Naive B cell (primary cell): ENCODE measurements at places on chromosomes 5 and 9.

DNA sequence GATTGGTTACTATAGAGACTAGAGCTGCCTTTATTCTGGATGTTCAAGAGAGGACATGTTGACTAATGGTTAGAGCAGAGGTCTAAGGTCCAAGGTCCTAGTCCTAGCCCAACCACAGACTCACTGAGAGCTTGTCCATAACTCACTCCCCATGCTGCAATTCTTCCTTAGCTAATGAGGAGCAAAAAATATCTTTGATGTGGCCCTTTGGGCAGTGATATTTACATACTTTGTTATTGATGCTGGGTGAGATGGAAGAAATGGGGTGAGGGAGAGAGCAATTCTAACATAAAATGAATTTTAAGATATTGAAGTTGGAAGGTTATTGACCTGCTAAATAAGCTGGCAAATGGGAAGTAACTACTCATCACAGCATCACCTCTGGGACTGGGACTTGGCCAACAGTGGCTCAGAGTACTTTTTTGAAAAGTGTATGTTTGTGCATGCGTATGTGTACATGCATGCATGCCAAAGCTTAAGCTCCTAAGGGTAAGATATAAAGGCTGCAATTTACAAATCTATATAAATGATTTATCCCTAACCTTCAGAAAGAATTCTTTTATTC, 58.0 kb upstream of the ANKRD55 start:
- DNase-seq, result no peak

DNA sequence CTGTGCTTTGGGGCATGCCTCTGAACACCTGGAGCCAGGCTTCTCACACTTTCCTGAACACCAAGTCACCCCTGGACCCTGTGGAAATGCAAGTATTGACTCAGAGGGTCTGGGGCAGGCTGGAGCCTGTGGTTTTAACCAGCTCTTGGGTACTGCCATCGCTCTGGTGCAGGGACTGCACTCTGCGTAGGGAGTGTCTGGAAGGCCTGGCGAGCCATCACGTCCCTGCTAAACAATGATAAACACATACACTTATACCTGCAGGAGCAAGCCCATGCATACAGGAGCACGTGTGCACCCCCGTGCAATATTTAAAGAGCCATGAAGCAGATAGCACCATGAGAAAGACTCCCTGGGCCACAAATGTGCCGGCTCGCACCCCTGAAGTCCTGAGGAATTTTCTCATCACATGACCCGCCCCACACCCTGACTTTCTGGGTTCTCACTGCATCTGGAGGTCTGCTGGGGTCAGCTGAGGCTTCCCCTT, 267.7 kb downstream of the GADD45G start:
- DNase-seq, result no peak

DNA sequence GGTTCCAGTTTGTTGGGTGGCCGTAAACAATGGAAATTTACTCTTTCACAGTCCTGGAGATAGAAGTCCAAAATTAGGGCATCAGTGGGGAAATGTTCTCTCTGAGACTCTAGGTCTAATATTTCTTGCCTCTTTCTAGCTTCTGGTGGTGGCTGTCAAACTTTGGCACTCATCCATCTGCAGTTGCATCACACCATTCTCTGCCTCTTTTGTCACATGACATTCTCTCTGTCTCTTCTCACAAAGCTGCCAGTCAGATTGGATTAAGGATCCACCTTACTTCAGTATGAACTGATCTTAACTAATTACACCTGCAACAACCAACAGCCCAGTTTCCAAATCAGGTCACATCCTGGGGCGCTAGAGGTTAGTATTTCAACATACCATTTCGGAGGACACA, 222.9 kb upstream of the FTMT start:
- no peak for DNase-seq

DNA sequence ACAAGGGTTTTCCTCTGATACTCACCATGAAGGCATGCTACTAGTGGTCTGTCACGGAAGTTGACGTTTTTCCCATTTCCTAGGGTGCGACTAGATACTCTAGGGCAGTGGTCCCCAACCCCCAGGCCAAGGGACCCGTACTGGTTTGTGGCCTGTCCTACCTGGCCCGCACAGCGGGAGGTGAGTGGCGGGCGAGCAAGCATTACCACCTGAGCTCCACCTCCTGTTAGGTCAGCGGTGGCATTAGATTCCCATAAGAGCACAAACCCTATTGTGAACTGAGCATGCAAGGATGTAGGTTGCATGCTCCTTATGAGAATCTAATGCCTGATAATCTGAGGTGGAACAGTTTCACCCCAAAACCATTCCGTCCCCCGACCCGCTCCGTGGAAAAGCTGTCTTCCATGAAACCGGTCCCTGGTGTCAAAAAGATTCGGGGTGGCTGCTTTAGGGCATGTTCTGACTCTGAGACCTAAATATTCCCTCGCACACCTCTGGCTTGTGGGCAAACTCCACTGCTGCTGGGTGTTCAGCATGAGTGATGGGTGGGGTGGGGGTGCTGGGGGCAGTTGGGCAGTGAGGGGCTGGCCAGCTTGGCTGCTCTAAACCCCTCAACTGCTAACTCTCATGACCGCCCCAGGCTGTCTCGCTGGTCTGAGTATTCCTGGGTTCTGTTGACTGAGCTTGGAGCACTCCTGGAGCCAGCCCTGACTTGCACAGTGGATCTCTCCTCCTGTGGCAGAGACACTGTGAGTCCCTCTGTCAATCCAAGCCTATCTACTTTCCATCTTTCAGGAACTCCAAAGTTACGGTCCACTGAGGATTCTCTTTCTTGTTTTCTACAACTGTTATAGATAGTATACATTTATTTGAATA, 78.3 kb upstream of the NEK6 start:
- no peak for DNase-seq

DNA sequence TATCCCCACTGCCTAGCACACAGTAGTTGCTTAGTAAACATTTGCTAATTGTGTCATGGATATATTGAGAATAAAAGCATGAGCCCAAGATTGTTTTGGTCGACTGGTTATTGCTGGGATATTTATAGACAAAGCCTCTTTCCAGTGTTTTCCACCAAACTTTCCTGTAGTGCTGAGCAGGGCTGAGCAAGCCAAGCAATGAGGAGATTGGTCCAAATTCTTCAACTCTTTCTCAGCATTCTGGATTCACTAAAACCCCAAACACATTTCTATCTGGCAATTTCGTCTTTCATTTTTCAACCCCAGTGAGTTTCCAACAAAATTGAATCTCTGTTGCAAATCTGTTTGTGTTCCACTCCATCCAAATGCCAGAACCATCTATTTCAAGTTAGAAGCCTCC, 31.9 kb upstream of the TARS1 start:
- DNase-seq, result no peak

GRCh38 chr9:69086312-69086711, 50.8 kb downstream of the FXN start:
- DNase-seq, result no peak

DNA sequence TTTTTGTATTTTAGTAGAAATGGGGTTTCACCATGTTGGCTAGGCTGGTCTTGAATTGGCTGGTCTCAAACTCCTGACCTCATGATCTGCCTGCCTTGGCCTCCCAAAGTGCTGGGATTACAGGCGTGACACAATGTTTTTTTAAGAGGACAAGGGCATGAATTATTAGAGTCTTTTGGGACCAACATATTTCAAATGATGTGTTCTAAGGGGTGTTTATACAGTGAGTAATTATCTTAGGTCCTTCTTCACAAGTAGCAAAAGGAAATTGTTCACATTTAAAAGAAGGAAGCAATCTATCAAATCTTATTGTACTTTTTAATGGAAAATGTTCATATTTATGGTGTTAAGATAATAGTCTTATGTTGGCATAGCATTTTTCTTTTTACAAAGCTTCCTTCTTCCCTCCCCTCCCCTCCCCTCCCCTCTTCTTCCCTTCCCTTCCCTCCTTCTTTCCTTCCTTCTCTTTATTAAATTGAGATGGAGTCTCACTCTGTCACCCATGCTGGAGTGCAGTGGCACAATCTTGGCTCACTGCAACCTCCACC, 6.7 kb downstream of the GNG10 start:
- no peak for DNase-seq

GRCh38 chr5:170818232-170818631, 34.7 kb downstream of the GABRP start:
- no peak for DNase-seq

GRCh38 chr5:62341783-62342475, 35.9 kb downstream of the KIF2A start:
- no peak for DNase-seq

- no peak for DNase-seq
Measured at GRCh38 chr9:86807367-86807976, 139.8 kb downstream of the GAS1 start.

- peak; percentile 15 for DNase-seq
Measured at GRCh38 chr9:37163299-37163698, 42.9 kb downstream of the ZCCHC7 start.

GRCh38 chr5:83924171-83924570, 203.5 kb upstream of the HAPLN1 start:
- DNase-seq, result no peak

DNA sequence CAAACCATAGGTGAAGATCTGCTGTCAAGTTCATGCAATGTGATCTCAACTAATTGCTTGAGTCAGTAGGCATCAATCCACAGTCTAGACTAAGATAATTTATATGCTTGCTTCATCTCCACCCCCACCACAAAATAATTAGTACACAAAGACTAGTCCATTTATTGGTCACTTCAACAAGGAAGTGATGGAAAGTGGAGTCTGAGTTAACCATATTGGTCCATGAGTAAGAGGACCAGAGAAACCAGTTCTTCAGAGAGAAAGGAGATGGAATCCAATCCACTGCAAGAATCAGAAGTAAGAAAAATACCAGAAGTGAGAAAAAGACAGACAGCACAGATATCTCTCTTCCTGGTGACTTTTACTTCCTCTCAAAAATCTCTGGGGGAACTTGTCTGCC, 366.5 kb downstream of the CHSY3 start:
- DNase-seq, result no peak

GRCh38 chr5:60444661-60445360, 255.2 kb downstream of the DEPDC1B start:
- no peak for DNase-seq

GRCh38 chr9:132609829-132610228, 27.4 kb downstream of the BARHL1 start:
- DNase-seq, result no peak

- DNase-seq, result no peak
Measured at GRCh38 chr5:81146031-81146430, 87.1 kb upstream of the CKMT2 start.

GRCh38 chr9:96008502-96009222, 133.2 kb downstream of the ERCC6L2 start:
- no peak for DNase-seq

- no peak for DNase-seq
Measured at GRCh38 chr9:107780960-107781359, 291.4 kb upstream of the KLF4 start.

DNA sequence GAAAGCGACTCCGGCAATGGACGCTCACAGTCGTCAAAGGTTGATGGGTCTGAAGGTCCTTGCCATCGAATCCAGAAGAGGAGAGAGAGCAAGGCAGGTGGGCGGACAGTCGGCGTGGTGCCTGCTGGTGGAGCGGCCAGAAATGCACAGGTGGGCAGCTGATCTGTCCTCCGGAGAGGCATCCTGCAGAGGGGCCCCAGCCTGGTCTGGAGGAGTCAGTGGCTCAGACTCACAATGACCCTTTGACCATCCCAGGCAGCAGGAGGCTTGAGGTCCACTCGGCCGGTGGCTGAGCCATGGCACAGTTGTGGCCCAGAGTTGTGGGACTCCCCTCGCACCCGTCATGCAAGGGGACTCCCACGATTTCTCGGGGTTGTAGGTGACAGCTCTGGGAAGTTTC, 34.4 kb upstream of the FCN2 start:
- DNase-seq, result no peak

DNA sequence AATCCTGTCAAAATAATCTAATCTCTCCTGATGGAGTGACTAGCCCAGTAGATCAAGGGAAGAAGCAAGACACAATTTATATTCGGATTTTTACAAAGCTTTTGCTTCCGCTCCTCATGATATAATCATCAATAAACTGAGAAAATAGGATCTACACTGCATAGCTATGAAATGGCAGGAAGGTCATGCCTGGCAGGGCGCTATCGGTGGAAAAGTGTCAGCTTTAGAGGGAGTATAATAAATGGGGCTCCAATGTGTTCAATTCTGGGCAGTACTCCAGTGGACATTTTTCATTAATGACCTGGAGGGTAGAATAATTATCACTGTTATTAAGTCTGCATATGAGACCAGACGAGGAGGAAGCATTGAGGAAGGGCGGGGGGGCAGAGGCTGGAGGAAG, 1013.3 kb upstream of the DMAC1 start:
- DNase-seq, result no peak

DNA sequence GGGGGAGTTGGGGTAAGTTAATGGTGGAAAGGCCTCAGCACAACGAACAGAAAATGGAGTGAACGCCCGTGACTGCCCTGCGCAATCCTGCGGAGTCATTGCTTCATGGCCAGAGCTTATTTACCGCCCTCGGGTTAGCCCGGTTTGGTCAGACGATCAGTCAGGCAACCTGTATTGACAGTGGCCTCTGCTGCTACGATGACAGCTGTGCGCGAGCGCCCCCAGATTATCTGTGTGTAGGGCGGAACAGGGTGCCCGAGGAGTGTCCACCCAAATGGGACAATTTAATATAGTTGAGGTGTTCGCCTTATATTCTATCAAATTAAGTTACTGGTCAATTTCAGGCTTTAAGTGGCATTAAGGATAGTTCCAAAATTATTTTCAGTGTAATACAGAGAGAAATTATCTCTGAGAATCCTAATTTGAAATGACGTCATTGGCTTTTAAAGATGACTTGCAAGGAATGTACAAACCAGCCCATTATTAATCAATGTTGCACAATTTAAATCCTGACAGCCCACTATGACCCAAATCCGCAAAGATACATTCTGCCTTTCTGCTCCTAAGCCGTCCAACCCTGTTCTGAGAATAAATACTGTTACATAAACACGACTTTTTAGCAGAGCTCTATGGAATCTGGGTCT, 879 bp upstream of the UBQLN1 start:
- no peak for DNase-seq

- DNase-seq, result no peak
Measured at GRCh38 chr5:122054266-122054665, 23.8 kb downstream of the LOX start.

GRCh38 chr9:7176561-7176960, 418.8 kb downstream of the KDM4C start:
- DNase-seq, result no peak

DNA sequence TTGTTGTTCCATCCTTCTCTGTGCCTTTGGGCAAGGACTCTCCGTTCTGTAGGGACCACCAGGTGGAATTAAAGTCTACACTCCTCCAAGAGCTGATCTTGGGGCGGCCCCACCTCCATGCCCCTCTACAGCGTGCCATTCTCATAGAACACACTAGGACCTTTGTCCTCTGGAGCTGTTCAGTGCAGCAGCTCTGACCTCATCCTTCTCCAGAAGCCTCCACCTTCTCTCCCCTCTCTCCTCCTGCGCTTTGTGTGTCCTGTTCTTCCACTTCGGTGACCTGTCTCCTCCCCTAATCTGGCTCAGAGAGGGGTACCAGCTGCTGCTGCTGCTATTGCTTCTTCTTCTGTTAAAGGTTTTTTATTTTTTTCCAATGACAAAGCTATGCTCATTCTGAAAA, 1.8 kb upstream of the MACROH2A1 start:
- no peak for DNase-seq

DNA sequence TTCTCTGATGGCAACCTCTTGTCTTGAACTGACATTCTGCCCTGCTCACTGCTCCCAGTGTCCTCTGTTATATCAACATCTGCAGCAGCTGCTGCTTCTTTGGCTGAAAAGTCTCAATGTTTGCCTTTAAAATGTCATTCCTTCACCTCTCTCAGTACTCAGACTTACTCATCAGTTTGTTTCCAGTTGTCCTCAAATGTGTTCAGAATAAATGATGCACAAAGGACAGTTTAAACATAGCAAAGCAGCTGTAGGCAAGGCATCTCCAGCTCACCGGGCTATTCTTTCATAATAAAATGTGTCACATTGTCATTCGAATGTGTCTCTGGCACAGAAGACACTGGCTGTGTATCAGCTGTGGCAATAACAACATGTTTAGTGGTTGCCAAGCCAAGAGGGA, 590.9 kb upstream of the ZNF608 start:
- DNase-seq, result no peak
